Tibial nerve (tissue), 4 donors: ENCODE measurements at places on chromosomes 5 and 9. TPM values are rescaled to one million over a fixed set of nuclear protein-coding genes. Genes with fewer than 3 reads are reported as not detected.

The CNTNAP3B gene
- total RNA-seq, result 52.8 TPM

DNA sequence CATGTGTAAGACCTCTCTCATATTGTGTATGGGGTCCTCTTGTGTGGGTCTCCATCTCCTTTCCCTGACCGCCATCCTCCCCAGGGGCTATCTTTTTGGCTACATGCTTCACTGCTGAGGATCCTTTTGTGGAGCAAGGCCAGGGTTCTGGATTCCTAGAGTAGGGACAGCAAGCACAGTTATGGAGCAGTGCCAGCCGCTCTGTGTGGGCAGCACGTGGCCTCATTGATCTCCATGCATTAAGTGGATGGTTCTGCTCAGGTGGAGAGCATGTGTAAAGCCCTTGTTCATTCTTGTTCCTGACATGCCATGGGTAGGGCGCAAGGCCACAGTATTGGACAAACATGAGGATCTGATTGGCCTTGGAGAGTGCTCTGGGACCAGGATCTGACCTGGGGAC lies 8.9 kb downstream of the PHF2 start:
- no peak overlapping the region for H3K27ac ChIP-seq
- H3K36me3 ChIP-seq, result no peaks in the 10 kb centered on the region
- H3K4me1 ChIP-seq, result peaks cover 70% of the 10 kb centered on the region
- no peaks in the 10 kb centered on the region for H3K27me3 ChIP-seq
- H3K4me3 ChIP-seq, result no peak overlapping the region

DNA sequence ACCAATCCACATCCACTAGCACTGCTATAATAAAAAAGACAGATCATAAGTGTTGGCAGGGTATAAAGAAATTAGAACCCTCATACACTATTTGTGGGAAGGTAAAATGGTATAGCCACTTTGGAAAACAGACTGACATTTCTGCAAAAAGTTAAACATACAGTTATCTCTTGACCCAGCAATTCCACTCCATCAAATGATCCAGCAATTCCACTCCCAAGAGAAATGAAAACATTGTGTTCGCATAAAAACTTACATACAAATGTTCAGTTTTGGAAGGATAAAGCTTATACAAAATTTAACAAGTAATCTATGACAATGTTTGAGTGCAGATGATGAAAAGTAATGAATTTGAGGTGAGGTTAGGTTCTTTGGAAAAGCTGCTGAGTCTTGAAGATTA lies 2.1 kb downstream of the KIF27 start:
- peaks cover 16% of the 10 kb centered on the region for H3K4me1 ChIP-seq
- DNase-seq, result no peak
- H3K36me3 ChIP-seq, result no peaks in the 10 kb centered on the region

GRCh38 chr5:151208481-151208914 lies 15.4 kb downstream of the CCDC69 start:
- H3K27ac ChIP-seq, result peak overlapping the region; percentile 30
- H3K36me3 ChIP-seq, result no peaks in the 10 kb centered on the region
- no peak overlapping the region for H3K4me3 ChIP-seq

DNA sequence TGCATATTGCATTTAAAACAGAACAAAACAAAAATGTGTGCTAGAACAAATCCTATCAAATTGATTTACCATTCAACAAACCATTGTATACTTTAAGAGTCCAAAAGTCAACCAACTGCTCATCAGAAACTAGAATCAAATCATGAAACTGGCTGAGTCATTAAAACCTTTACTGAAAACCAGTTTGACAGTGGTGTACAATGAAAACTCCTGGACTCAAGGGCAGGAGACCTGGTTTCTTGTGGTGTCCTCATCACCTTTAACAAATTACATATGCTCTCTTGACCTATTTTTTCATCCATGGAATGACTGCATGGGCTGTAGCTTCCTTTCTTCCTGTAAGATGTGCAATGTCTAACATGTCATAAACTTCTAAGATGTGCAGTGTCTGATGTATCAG lies 315.3 kb upstream of the SLC30A5 start:
- DNase-seq, result no peak
- H3K36me3 ChIP-seq, result no peaks in the 10 kb centered on the region
- H3K27ac ChIP-seq, result no peak overlapping the region
- no peak overlapping the region for H3K4me3 ChIP-seq
- no peaks in the 10 kb centered on the region for H3K27me3 ChIP-seq
- H3K4me1 ChIP-seq, result no peaks in the 10 kb centered on the region

DNA sequence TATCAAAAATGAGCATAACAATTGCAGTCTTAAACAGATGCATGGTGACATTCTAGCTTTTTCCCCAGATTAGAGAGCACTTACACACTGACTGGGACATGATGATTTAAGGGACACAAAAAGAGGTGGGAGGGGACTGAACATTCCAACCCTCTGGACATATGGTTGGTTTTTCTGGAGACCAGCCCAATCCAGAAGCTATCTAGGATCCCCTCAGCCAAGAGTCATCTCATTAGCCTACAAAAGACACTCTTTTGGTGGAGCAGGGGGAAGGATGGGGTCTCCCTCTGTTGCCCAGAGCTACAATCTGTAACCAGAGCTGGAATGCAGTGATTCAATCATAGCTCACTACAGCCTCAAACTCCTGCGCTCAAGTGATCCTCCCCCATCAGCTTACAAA lies 97.3 kb upstream of the IQGAP2 start:
- H3K4me1 ChIP-seq, result no peaks in the 10 kb centered on the region
- no peaks in the 10 kb centered on the region for H3K36me3 ChIP-seq
- no peak overlapping the region for H3K4me3 ChIP-seq
- H3K27ac ChIP-seq, result no peak overlapping the region
- no peaks in the 10 kb centered on the region for H3K27me3 ChIP-seq
